ENCODE measurements at places on chromosomes 3 and 15.

DNA sequence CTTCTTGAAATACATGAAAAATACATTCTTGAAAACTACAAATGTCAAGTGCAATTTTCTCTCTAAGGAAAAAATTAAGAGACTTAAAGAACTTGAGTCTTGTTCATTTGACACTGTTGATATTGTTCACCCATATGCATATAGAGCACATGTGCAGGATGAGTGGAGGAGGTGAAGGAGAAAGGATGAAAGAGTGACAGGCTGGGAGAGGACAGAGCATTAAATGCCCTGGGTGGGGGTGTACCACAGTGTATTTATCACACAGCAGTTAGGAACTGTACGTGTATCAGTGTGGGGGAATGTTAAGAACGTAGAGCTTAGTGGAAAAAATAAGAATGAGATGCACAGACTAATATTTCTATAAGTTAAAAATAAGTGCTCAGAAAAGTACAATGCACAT lies 45.7 kb downstream of the CTDSPL start:
- DNase-seq = no peak

- no peak for DNase-seq
These were observed 1501.6 kb downstream of the OTOL1 start for GRCh38 chr3:162998205-162998604.

DNA sequence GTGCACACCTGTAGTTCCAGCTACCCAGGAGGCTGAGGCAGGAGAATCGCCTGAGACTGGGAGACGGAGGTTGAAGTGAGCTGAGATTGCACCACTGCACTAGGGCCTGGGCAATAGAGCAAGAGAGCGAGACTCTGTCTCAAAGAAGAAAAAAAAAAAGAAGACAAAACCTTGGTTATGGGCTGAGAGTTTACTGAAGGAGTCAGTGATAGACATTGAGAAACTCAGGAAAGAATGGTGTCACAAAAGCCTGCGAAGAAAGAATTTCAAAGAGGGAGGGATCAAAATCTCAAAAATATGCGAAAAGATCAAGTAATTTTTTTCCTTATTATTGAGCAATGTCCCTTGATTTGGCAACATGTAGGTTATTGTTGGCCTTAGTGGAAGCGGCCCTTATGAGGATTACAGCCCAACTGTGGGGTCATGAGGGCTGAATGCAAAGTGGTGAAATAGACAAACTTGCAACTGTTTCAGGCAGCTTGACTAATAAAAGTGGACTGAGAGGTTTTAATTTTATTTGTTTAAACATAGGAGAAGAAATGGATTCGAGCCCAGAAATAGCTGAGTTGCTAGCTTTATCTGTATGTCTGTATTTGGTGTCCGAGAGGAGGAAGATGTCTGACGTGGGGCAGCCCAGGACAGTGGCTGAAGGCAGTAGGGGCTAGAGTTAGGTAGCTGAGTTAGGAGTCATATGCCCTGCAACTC lies 18.8 kb upstream of the CELF6 start:
- DNase-seq = no peak

GRCh38 chr3:100427699-100428098 lies 26.4 kb downstream of the LNP1 start:
- no peak for DNase-seq

DNA sequence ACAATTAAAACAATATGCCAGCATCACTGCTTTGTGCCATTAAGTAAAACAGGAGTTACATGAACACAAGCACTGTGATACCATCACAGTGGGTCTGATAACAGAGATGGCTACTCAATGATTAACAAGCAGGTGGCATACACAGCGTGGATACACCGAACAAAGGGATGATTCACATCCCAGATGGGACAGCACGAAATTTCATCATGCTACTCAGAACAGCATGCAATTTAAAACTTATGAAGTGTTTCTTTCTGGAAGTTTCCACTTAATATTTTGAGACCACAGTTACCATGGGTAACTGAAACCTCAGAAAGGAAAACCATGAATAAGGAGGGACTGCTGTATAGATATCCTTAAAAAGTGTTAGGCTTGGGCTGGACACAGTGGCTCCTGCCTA lies 44.5 kb downstream of the SLC24A1 start:
- DNase-seq = no peak

DNA sequence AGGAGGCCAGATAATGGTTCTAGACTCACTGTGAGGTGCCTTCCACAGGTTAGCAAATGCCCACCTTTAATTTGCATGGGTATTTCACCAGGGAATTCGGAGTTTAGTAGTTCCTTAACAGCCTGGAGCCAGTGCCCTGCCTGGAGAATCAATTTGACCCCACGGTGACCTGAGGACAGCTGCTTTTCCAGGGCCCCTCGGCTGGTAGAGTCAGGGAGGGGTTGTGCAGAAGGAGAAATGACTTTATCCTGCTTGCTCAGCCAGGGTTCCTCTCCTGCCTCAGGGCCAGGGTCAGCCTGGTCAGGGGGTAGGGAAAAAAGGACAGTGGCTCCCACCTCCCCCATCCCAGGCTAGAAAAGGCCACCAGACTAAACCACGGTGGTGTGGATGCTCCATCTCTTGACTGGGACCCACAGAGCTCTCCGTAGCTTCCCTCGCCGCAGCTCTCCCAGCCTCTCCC lies 12.0 kb downstream of the DLL4 start:
- no peak for DNase-seq

DNA sequence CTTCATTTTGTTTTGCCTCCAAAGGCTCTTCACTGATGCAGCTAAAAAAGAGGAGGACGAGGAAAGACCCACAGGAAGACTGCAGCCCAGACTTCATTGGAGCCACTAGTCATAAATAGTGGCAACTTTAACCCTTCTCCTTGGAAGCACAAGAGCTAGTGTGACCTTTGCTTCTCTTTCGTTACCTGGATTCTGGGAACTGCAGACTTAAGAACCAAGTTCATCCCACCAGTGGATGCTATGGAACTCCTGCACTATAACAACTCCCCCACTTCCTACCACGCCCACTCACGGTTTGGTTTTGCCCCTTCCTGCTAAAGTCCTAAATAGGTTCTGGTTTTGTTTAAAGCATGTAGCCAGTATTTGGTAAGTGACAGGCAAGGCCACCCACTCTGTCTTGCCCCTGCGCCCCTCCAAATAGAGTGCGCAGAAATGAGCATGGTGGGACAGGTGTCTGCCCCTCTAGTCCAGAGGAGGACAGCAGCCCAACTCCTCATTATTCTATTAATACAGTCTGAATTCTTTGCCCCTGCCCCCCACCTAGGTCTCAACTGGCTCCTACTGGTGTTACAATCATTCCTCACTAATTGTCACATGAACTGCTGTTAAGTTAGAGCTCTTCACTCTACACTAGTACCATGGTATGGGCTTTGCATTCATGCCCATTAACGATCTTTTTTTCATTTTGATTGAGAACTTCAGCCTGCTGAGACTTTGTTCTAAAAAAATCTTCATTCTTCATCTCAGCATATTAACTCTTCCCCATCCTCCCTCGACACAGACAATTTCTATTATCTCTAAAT lies 504.6 kb downstream of the FOXP1 start:
- DNase-seq = no peak

DNA sequence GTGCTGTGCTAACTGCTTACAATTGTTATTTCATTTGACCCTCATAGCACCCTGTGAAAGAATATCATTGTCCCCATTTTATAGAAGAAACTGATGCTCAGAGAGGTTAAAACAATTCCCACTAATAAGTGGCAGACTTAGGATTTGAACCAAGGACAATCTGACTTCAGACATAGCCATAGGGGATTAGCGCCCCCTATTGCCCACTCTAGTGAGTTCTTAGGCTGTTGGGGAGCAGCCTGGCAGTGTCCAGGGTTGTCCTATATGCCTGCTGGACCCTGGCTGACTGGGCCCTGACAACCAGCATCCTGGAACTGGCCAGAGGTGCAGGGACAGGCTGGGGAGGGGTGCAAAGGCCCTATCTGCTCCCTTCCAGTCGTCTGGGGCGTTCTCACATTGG lies 15.4 kb downstream of the DPH3 start:
- no peak for DNase-seq

DNA sequence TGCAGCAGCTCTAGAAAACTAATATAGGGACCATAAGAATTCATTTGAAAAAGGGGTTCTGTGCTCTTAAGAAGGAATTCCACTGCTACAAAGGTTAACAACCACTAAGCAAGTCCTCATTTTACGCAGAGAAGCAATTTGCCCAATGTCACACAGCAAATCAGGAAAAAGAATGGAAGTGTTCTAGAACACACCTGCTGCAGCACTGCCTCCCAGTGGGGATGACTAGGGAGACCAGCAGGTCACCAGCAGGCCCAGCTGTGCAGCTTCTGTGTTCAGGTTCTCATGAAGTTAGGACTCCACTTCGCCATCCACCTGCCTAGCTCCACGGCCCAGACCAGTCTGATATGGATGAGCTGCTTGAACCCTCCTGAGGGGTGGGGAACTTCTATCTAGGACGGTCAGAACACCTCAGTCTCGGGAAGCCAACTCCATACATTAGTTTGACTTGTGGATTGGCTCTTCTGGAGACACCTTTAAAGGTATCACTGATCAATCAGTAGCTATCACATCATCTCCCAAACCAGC lies 18.6 kb downstream of the POMGNT2 start:
- DNase-seq = no peak

DNA sequence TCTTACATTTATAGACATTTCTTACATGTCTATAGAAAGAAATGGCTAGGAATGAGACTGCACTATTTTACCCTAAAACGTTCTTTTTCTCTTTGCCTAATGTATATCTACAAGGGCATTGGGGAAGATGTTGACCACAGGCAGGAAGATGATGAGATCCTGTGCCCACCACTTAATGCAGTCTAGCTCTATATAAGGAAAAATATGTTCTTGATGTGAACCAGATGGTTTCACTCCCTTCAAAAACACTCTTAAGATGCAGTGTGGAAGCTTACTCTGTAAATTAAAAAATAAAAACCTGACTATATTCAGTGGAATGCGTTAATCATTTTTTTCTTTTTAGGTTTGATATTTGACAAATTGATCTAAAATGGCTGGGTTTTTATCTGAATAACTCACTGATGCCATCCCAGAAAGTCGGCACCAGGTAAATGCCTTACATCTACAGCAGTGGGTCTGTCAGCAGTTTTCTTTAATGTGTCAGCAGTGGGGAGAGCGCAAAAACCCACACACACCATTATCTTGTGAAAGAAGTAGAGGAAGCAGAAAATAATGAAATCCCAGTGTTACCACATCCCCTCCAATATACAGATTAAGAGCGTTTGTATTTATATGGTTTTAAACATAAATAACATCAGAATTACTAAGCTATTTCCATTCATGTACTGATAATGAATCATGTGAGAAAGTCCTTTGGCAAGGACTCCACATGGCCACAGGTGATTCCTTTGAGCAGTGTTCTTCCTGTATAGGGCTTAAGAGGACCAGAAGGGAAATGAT lies 10.1 kb downstream of the AGTR1 start:
- no peak for DNase-seq

- no peak for DNase-seq
These were observed 24.2 kb downstream of the SOX2 start for GRCh38 chr3:181735911-181736310.

- DNase-seq = no peak
These were observed 1.7 kb upstream of the STAB1 start for GRCh38 chr3:52493232-52494017.

GRCh38 chr15:89070197-89071124 lies 17.8 kb upstream of the ABHD2 start:
- no peak for DNase-seq
